ENCODE measurements at places on chromosomes 5 and 9.

DNA sequence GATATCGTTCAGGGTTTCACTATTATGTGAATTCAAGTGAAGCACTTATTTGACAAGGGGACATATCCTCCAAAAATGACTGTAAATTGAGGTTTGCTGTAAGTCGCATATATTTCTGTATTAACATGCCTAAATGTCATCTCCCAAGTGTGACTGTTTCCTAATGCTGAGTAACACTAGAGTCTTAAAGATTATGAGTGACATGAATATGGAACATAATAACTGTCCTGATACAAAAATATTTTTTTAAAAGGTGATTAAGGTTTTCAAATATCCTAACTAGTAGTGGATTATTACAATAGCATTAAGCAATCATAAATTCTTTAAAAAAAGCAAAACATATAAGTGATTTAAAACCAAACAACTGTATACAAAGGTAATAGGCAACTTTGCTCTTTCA, 3.6 kb downstream of the NFIB start:
- DNase-seq: no peak

DNA sequence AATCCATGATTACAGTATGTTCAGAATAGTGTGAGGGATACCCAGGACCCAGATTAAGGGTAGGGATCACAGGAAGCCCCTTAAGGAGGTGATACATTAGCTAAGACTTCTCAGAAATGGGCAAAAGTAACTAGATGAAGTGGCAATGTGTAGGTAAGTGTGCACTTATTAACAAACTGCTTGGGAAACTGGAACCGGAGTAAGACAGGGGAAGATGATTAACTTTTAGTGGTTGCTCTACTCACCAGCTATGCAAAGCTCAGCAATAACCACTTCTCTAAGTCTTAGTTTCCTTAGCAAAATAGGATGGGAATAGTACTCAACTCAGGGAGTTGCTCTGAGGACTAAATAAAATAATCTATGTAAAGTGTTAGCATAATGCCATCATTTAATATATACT, 182.2 kb downstream of the MCTP1 start:
- no peak for DNase-seq

GRCh38 chr9:86751207-86751606, 196.1 kb downstream of the GAS1 start:
- DNase-seq: no peak

- no peak for DNase-seq
These were observed 67.1 kb downstream of the LHX2 start for GRCh38 chr9:124078641-124079040.

DNA sequence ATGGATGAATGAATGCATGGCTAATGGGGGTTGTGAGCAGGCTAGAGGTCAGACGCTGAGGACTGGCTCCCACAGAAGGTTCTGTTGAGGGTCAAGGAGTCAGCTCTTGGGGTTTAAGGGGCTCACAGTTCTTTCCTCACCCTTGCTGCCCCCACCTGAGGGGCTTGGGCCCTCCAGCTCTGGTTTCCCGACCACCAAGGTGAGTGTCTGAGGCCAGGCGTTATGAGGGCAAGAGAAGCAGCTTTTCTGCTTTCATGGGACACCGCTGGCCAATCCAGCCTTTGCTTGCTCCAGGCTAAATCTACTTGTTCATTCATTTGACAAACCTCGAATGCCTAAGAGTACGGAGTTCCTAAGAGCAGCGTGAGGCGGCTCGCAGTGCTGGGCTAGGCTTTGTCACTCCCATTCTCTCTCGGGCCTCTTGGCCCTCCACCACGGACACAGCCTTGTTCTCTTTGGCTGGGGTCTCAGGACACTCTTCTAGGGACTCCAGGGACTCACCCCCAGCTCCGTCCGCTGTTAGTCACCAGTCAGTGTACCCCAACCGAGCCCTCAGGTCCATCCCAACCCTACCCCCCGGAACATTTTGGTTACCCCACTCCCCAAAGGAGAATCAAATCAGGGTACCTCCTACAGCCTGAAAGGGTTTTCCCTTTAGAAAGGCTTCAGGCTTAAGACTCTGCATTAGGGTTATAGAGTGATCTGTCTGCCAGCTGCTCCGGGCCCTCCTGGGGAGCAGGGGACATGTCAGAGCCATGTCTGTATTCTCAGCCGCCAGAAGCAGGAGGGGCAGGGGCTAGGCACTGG, 210.1 kb upstream of the MVB12B start:
- DNase-seq: no peak

DNA sequence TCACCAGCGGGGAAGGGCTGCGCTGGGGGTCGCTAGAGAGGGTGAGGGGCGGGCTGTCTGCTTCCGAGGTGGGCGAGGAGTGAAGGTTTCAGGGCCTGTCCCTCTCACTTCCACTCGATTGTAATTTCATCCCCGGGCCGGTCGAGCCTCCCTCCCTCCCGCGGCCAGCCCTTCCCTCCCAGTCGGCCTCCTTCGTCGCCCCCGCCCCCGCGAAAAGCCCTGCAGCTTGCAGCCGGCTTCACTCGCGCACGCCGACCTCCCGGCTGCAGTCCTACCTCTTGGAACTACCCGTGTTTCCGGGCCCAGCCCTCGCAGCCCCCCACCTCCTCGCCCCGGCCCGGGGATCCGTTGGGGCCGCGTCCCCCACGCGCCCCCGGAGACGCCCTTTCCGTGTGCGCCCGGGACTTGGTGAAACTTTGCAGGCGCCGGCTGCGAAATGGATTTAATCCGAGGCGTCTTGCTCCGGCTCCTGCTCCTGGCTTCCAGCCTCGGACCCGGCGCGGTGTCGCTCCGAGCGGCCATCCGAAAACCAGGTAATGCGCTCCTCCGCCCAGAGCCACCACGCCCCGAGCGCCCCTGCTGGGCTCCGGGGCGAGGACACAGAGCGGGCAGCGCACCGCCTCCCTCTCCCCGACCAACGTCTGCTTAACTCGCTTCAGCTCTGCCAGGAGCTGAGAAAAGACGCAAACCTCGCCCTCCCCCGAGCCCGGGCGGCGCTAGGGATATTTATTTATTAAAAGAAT, at the start of gene EGFLAM:
TSS of gene EGFLAM (plus strand) at position 241 of the 743 bp plus-strand sequence. CDS start at position 437, 196 bp downstream.
- DNase-seq: no peak

GRCh38 chr9:122151267-122151828, 8.2 kb downstream of the NDUFA8 start:
- no peak for DNase-seq

- no peak for DNase-seq
These were observed 454.0 kb upstream of the DAP start for GRCh38 chr5:11214864-11215644.

- no peak for DNase-seq
These were observed 18.1 kb downstream of the COL5A1 start for GRCh38 chr9:134659688-134660131.

All from NCI-H187 treated with DMSO at 0.1 percent for 48 hours (cell line).